ENCODE measurements at places on chromosomes 6 and 20.

- no peak for DNase-seq
These were observed 10.4 kb upstream of the THBD start for GRCh38 chr20:23059846-23060245.

DNA sequence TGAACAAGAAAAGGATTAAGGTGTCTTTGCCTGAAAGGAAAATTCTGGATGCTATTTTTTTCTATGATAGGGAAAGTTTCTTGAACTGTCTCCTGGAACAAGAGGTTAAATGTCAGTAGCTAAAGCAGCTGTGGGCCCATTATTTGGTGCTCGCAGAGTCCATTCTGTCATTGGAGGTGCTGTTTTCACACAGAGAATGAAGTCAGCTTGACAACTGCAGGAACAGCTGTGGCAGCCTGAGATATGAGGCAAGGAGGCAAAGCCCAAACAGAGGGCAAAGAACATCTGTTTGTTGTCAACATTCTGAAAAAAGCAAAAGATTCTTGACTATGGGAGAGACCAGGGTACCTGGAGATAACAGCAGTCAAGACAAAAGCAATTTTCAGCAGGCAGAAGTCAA is 548.2 kb downstream of the KIF16B start:
- DNase-seq: no peak

DNA sequence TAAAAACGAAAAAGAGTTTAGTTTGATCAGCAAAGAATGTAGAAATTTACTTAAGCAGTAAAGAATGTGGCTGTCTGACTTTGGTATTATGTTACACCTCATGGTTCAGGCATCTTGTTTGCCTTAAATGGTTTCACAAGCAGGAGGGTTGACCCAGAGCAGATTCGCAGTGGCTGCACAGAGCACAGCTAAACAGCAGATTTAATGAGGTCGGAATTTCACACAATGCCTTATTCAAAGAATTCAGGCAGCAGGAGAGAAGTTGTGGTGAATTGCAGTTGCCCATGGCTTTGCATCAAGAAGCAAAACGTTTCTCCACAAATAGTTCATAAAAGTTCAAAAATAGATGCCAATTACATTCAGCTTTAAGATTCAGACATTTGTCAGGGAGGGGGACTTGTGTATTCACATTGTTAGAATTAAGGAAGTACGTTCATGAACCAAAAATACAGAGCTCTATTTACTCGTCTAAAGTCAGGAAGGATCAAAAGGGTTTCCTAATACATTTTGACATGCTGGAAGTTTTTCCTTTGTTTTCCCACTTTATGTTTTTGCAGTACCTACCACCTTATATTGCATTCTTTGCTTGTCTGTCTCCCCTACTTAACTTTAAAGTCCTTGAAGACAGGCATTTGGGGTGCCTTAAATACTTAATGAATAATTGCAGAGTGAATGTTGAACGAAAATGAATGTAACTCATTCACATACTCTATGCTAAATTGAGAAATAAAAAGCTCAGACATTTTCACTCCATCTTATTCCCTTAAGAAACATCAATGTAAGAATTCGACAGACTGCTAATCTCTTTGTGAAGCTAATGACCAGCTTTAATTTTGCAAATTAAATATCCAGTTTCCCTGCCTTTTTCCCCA is 1163.6 kb upstream of the CITED2 start:
- DNase-seq: no peak

DNA sequence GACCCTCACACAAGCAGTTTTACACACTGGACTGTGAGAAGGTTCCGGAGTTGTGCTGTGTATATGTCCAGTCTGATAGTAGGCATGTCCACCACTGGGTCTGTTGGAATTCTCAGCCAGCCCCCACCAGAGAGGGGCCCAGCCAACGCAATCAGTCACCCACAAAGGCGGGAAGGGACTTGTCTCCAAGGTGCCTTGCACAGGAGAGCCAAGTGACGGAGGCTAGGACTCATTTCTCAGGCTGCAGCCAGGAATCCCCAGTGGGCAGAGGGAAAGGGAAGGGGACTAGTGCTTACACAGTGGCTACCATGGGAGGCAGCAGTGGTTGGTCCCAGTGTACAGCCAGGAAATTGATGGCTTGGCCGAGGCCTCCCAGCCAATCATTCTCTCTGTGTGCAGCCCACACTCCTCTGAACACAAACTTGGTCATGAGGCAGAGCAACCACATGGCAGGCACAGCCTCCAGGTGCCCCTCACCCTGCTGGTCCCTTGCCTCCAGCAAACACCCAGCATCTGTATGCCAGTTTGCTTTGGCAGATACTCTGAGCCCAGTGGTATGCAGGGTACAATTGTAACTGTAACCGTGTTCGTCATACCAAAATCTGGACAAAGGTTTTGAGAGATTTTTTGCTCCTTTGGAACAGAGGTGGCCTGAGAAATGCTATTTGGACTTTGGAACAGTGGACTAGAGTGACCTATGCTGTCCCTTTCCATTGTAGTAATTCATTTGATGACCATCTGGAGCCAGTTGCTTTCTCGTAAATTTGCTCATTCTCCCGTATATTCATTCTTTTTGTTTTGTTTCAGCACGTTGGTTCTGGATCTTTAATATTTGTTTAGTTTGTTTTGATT is 72.9 kb upstream of the MYL9 start:
- DNase-seq: no peak

DNA sequence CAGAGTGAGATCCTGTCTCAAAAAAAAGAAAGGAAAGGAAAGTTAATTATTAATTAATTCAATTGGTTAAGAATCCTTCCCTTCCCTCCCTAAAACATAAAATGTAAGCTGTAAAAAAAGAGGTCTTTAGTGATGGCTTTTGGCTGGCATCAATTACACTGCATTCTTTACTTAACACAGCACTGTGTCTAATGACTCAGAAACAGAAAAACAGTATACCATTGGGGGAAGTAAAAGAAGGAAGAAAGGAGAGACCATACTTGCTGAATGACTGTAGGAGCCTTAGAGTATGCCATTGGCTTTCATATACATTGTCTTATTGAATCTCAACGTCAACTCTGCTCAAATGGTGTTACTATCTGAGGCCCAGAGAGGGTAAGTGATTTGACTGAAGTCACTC is 18.3 kb upstream of the CITED2 start:
- no peak for DNase-seq

DNA sequence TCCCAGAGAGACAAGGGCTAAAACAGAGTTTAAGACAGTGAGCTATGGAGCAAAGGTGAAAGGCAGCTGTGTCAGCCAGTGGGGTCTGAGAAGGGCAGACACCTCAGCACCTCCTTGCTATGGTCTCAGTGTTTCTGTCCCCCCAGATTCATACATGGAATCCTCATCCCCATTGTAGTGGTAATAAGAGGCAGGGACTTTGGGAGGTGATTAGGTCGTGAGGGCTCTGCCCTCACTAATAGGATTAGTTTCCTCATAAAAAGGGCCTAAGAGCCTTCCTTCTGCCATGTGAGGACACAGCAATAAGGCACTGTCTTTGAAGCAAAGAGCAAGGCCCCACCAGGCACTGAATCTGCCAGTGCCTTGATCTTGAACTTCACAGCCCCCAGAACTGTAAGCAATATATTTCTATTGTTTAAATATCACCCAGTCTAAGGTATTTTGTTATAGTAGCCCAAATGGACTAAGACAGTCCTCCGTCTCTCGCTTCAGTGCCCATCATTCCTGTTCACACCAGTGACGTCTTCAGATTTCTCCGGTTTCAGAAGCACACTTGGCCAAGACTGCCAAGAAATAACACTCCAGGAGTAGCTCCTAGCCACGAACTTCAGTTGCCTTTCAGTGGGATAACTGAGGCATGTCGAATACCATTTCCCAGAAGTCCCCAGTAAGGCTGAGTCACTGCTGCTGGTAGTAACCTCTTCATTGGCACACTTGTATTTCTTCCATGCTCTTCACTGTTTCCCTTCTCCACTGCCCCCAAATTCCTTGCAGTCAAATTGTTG is 32.8 kb downstream of the SLC13A3 start:
- DNase-seq: no peak

- DNase-seq: no peak
These were observed 12.9 kb downstream of the TSPYL1 start for GRCh38 chr6:116266803-116267202.

DNA sequence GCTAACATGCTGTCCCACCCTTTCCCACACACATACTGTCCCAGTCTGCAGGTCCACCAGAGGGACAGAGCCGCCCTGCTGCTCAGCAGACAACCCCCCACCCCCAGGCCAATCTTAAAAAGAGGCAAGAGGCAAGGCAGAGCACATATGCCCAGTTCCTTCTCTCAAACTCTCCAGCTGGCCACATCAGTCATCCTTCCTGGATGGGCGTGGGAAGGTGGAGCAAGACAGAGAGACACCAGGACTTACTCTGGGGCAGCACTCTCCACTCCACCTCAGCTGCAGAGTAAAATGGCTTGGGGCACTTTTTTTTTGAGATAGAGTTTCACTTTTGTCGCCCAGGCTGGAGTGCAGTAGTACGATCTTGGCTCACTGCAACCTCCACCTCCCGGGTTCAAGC is 10.8 kb downstream of the MOCS3 start:
- no peak for DNase-seq

GRCh38 chr20:50858525-50858924 is 63.7 kb downstream of the BCAS4 start:
- DNase-seq: no peak

- DNase-seq: no peak
These were observed 49.3 kb downstream of the PHACTR2 start for GRCh38 chr6:143727035-143727434.

- no peak for DNase-seq
These were observed 19.3 kb downstream of the COL20A1 start for GRCh38 chr20:63312273-63312672.

- no peak for DNase-seq
These were observed 48.3 kb downstream of the CARMIL1 start for GRCh38 chr6:25327432-25327831.

- no peak for DNase-seq
These were observed 24.1 kb downstream of the ATXN1 start for GRCh38 chr6:16736856-16737775.

DNA sequence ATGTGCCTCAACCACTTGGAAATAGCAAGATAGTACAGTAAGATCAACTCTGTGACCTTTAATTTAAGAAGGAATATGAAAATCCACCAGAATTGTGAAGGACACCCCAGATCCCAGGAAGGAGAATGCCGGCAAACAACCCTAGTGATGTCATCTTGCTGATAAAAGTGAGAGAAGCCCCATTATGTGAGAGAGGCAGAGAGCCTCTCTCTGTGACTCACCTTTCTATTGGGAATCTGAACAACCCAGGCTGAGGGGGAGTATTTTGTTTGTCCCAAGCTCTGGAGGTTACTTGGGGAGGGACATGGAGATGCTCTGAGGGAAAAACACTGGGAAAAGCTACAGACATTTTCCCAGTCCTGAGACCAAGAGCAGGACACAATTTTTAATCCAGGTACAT is 188.3 kb upstream of the FERMT1 start:
- no peak for DNase-seq

DNA sequence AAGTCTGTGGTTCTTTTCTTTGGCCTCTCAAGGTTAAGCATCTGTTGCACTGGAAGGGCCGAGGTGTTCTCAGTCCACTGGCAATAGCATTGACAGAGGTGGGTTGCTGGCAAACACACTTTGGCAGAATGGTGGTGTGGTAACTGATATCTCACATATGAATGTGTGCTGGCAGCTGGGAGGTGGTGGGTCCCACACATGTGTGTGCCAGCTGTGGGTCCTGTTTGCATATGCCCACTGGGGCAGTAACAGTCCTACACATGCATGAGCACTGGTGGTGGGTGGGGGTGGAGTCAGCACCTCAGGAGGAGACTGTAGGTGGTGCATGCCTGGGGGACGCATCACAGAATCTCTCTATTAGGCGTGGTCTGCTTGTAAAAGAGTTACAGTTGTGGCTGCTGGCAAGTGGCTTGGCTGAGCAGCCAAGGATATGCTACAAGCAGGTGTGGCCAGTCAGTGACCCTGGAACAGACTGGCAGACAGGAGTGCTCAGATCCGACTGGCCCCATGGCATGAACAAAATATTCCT is 934.3 kb downstream of the GRIK2 start:
- no peak for DNase-seq

- DNase-seq: no peak
These were observed 114.3 kb upstream of the HDAC2 start for GRCh38 chr6:114085211-114085610.

DNA sequence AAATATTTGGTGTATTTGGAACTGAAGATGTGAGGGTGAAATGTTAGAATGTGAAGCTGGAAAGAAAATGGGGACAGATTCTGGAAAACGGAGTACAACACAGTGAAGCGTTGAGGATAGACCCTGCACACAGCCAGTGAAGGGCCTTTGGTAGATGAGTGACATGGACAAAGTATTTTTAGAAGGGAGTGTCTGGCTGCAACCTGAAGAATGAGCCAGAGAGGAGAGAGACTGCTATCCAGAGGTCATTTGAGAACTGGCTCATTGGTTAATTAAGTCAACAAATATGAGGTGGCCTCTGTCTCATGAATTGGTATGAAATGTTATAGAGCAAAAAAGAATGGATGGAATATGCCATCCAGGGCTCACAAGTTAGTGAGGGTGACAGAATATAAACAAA is 310.5 kb downstream of the PACRG start:
- DNase-seq: no peak

GRCh38 chr6:145096846-145097245 is 638.5 kb downstream of the EPM2A start:
- DNase-seq: no peak

- no peak for DNase-seq
These were observed 51.1 kb upstream of the PREP start for GRCh38 chr6:105453968-105454367.

DNA sequence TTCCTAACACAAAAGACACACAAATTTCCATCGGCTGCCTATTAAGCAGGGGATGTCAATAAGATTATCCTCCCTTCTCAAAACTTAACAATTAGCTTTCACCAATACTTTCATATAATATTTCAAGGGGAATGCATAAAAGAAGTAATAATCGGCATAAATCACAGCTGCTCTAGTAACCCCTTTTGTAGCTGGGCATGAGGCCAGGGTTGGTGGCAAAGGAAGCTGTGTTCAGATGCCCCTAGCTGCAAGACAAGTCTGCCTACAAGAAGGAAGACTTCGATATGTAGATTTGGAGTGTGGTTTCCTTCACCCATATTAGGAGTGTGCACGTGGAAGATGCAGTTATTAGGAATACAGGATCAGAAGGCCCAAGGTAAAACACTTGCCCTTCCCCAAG is 156.9 kb upstream of the SSTR4 start:
- DNase-seq: no peak

GRCh38 chr6:130890521-130890971 is 63.3 kb downstream of the SMLR1 start:
- DNase-seq: no peak

DNA sequence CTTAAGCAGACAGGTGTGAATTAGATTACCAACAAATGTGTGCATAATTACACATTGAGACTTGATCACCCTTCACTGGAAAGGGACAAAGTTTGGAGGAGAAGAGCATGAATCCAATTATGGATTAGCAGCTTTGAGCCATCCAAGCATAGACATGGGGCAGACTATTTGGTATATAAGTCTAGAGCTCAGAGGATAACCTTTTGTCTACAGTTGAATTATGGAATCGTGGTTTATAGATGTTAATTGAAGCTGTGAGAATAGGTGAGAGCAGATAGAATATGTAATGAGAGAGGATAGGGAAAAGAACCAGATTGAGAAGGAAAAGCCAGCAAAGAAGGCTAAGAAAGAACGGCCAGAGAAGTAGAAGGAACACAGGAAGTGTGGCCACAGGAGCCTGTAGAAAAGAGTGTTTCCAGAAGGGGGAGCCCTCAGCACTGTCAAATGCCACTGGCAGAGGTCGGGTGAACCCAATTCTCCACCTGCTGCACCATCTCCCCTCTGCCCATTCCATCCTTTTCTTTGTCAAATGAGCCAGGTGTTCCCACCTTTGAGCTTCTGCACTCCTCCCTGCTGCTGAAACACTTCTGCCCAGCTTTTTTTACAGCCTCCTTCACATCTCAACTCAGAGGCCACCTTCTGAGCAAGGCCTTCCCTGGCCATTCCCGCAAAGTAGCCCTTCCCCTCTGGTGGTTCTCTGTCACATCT is 7.3 kb downstream of the DNTTIP1 start:
- peak; percentile 57 for DNase-seq

All from activated T-cell treated with anti-CD3 and anti-CD28 coated beads, Interleukin-2, amount 50 U/mL, for 1 hour (primary cell).